Activated CD4-positive, alpha-beta T cell treated with anti-CD3 and anti-CD28 coated beads for 1 hour (primary cell): ENCODE measurements at places on chromosomes 5 and 9.

DNA sequence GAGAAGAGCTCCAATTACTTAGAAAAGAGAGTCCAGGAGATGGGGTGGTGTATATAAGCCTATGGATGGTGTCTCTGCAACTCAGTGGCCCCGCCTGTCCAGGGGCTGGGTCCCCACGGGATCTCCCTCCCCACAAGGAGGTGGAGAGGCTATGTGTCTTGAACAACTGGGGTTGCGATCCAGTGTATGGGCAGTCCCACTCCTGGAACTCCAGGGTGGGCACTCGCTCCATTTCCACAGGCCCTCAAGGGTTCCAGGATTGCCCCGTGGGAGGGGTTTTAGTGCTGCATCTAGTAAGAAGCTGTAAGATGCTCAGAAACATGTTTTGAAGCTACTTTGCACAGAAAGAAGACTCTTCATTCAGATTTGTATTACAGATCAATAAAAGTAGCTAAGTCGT lies 558 bp upstream of the SMAD5 start:
- no peak for DNase-seq

- DNase-seq = no peak
Observed at GRCh38 chr9:134219646-134220060, 55.3 kb upstream of the RNU6ATAC start.

DNA sequence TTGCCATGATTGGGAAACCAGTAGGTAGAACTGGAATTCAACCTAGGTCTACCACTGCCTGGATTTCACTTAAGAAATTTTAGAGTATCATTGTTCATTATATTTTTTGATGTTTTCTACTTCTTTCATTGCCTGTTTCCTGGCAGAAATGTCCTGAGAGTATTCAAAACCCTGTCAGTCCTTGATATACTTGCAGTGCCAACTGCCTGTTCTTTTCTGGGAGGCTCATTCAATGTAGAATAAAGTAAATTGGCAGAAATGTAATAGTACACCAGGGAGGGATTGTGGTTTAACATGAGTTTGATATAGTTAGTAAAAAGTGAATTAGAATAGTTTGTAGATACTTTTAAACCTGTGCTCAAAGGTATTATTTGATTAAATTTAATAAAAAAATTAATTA lies 286.3 kb downstream of the FBXL7 start:
- DNase-seq = no peak

- DNase-seq = no peak
Observed at GRCh38 chr9:77953590-77953989, 78.0 kb downstream of the GNAQ start.

DNA sequence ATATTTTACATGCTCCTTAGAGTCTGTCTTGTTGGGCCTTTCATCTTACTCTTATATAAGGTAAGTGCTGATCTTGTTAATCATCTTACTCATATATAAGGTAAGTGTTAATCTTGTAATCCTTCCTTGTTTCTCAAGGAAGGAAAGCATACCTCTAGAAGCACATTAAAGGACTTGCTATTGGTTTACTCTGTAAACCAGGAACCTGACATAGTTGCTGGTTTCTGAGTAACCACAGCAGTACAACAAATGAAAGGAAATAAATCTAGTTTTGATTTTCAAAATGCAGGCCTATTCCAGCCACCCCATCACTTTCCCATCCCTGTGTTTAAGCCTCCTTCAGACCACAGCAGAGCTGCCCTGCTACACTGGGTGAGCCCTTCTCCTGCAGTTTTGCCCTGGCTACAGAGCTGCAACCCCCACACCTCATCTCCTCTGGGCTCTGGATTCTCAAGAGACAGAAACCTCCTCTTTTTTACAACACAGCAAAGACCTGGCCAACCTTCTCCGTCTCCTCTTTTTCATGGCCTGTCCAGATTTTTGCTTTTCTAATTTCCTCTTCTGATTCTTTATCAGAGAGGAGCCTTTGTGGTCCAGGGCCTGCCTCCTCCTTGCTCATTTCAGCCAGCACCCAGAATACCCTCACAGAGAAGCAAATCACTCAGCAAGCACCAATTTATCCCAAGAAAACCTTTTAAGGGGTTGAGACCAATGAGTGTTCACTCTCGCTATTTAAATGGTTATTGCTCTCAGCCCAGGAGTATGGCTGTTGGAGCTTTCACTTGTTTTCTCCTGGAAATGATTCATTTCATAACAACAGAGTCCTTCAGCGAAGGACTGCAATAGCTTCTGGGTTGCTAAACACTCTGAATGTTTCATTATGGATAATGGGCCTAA lies 103.2 kb downstream of the FSTL4 start:
- DNase-seq = no peak

DNA sequence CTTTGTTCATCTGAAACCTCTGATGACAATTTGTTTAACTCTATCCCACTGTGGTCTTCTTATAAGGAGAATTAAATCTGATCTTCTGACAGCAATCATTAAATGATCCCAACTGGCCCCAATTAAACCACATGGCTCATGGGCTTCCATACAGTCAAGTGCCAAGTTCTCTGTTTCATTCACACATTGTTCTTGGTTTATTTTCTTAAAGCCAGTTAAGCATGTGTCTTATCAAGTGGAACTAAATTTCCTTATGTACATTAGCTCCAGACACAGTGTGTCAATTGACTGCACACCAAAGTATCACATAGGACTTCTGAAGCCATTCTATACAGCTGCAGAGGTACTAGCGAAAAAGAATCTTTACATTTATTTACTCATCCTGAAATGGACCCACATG lies 51.2 kb downstream of the MEF2C start:
- no peak for DNase-seq

- no peak for DNase-seq
Observed at GRCh38 chr5:75053054-75053303, 621 bp upstream of the GCNT4 start.

- no peak for DNase-seq
Observed at GRCh38 chr5:6760686-6761085, 47.5 kb downstream of the TENT4A start.

- DNase-seq = no peak
Observed at GRCh38 chr5:173493846-173494245, 122.6 kb downstream of the BOD1 start.

GRCh38 chr5:176887252-176887849 lies 11.8 kb downstream of the HK3 start:
- no peak for DNase-seq
